ENCODE measurements at places on chromosomes 2 and 18.

DNA sequence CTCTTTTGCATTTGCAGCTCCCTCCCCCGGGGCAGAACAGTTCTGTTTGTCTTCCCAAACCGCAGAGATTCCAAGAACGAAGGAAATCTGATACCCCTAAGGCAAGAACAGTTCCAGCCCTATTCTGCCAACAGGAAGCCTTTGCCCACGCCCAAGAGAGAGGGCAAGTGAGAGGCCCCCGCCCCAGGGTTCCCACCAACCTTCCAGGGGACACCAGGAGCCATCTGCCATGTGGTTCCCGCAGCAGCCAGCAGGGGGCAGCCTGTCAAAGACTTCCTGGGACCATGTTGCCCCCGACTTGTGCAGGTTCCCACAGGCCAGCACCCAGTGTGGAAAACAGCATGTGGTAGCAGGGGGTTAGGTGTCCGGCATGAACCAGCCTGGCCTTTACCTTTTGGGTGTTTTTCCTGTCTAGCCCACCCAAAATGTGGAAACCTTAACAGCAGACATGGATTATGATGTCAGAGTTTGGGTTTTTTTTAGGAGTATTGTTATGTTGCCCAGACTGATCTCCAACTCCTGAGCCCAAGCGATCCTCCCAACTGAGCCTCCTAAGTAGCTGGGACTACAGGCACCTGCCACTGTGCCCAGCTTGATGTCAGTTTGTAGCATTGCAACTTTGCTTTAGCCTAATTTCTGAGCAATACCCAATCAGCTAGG is 21.7 kb upstream of the EFHD1 start:
- DNase-seq = no peak

DNA sequence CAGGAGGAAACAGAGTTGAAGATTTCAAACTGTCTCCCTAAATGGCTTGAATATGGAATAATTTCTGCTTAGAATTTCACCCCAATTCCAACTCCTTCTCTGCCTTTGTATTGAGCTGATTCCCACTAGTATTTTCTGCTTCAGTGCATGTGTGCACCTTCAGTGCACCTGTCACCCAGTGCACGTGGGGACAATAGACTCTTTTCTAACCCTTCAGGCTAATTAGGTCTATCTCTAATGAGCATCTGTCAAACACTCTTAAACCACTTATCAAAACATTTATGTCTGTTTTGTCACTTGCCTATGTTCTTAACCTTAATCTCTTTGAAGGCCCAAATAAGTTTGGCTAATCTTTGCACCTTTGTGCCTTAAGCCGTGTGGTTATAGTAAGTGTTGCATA is 232.0 kb upstream of the NETO1 start:
- no peak for DNase-seq

GRCh38 chr2:217899231-217900009 is 103.4 kb downstream of the TNS1 start:
- DNase-seq = peak; percentile 28

GRCh38 chr2:121682396-121683298 is 33.4 kb upstream of the CLASP1 start:
- DNase-seq = no peak

DNA sequence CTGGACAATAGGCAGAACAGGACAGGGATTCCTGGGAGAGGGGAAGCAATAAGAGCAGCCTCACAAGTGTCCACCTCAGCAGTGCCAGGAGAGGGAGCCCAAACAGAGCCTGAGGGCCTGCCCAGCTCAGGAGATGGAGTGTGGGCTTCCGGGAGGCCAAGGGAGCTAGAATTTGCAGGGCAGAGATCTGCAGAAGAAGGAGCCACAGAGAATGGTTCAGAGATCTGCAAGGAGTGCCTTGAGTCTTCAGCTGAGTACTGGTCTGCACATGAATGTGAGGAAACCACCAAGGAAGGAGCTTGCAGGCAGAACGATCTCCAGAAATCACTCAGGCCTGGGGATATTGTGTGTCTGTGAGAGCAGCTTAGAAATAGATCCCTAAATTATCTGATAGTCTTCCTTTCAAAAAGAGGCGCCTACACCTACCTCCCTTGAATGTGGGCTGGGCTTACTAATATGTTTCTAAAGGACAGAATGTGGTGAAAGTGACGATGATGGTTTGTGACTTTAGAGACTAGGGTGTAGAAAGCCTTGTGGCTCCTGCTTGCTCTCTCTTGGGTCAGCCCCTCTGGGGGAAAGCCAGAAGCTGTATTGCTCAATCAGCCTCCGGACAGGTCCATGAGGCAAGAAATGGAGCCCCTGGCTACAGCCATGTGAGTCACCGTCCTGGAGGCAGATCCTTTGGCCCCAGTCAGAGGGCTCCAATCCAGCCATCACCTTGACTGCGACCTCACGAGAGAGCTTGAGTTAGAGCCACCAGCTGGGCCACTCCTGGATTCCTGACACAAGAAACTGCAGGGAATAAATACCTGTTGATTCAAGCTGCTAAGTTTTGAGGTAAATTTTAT is 7.6 kb upstream of the LPIN1 start:
- peak; percentile 40 for DNase-seq

DNA sequence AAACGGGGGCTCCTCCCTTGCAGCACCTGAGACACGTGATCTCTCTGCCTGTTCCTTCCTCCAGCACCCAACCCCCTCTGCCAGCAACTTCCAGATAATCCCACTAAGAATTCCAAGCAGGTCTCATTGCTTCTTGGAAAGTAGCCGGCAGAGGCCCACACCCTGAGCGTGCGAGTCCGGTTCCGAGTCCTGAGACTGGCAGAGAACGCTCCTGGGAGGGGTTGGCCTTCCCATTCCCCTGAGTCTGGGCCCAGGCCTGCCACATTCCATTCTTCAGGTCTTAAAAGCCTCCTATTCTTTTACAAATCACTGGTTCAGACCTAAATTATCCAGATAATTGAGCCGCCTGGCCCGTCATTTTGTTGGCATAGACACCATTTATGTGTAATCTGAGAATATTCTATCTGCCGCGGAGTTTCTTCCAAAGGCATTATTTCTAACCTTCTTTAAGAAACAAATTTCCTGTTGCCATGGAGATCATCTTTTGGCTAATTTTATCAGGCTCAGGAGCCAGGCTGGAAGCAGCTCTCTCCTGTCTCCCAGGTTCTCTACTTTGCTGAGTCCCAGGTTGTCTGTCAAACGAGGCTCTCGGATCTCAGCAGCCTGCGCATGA is 165.4 kb downstream of the MYCN start:
- no peak for DNase-seq

- DNase-seq = no peak
These were observed 39.5 kb upstream of the FAM110C start for GRCh38 chr2:85761-86160.

- DNase-seq = no peak
These were observed 47.5 kb upstream of the ACSL3 start for GRCh38 chr2:222813177-222813843.

GRCh38 chr2:44672431-44672830 is 269.1 kb upstream of the SIX3 start:
- DNase-seq = no peak

- no peak for DNase-seq
These were observed 32.2 kb upstream of the MAT2A start for GRCh38 chr2:85506768-85507181.

- no peak for DNase-seq
These were observed 57.1 kb upstream of the RNF152 start for GRCh38 chr18:61949946-61950345.
